ENCODE measurements at places on chromosomes 12 and 14. TPM values are rescaled to one million over a fixed set of nuclear protein-coding genes. Genes with fewer than 3 reads are reported as not detected.
A peak's percentile ranks its signal among the peaks of the same experiment; 100 is the strongest.

DNA sequence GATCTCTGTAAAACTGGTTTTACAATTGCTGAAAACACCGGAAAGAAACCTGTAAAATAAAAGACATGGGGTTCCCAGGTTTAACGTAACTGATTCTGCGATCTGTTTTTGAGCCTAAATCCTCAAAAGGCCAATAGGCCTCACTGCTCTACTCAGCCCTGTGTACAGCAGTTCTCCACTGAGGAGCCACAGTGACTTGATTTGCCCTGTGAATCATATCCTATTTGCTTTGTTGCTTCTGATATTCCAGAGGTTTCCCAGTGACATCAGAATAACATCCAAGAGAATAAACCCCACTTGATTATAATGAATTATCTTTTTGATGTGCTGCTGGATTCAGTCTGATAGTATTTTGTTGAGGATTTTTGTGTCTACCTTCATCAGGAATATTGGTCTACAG is 27.5 kb downstream of the MDM1 start:
- no peak for DNase-seq

DNA sequence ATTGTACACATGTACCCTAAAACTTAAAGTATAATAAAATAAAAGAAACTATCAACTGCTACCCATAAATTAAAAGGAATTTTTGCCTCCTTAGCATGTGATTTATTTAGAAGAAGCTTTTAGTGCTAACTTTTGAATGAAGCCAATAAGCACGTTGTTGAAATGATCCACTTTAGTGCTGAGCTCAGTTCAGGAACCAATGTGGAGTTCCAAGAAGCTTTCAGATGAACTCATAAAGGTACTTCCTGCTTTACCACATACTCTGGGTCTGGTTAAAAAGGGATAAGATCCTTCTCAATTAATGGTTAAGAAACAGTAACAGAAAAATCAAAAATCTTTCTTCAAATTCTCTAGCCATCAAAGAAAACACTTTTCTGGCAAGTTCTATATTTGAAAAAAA is 39.4 kb downstream of the TMTC1 start:
- DNase-seq, result no peak

GRCh38 chr12:49121047-49121696 is 10.0 kb downstream of the TUBA1B start:
- DNase-seq, result no peak

- no peak for DNase-seq
Observed at GRCh38 chr12:100445081-100445481, 28.6 kb upstream of the NR1H4 start.

CPNE6 gene
- not detected for total RNA-seq

CLEC12A gene
- 0.60 TPM for total RNA-seq

KCNMB4 gene
- 0.33 TPM for total RNA-seq

GRCh38 chr12:13099066-13099843 is 4.2 kb downstream of the GSG1 start:
- DNase-seq, result no peak

DNA sequence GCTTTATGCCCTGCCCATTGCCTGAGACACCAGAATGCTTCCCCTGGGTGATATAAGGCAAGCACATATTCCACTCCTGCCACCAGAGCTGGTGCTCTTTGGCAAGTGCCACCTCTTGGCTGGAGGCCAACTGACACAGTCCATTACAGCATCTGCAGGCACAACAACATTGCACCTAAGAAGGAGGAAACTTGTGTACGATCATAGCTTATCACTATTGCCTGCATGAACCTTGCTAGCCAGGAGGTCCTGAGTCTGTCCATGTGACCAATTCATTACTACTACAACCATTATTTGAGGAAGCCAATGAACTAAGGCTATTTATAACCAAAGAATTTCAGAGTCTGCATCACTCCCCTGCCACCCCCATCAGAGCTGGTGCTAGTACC is 119.8 kb upstream of the SCAF11 start:
- no peak for DNase-seq

- DNase-seq, result no peak
Observed at GRCh38 chr14:95877633-95878032, 1.0 kb downstream of the TUNAR start.

- no peak for DNase-seq
Observed at GRCh38 chr12:68608191-68608590, 2.5 kb upstream of the RAP1B start.

GRCh38 chr12:64099397-64099796 is 122.7 kb downstream of the KICS2 start:
- DNase-seq, result no peak

DNA sequence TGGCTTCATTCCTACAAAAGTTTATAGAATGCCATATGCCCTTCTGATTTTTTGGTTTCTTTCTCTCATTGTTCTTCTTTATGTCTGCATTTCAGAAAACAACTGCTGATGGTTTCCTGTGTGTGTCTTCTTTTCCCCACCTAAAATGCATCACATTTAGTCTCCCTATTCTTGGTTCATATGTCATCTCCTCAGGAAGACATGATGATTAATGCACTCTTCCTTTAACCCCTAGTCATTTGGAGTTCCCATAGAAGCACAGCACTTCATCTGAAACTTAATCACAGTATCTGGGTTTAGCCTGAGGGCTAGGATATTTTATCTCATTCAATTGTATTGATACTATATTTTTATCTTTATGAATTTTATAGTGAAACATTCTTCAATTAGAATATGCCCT is 21.5 kb downstream of the GNPNAT1 start:
- no peak for DNase-seq

USP44 gene
- total RNA-seq, result 1.5 TPM

DNA sequence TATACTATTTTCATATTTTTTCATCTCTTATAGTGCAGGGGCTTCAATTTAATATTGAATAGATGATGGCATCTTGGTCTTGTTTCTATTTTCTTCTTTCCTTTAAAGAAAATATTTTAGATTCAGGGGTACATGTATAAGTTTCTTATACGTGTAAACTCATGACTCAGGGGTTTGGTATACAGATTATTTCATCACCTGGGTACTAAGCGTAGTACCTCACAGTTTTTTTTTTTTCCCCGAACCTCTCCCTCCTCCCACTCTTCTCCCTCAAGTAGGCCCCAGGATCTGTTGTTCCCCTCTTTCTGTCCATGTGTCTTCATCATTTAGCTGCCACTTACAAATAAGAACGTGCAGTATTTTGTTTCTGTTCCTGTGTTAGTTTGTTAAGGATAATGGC is 172.6 kb downstream of the TMTC3 start:
- DNase-seq, result no peak

- DNase-seq, result peak; percentile 6
Observed at GRCh38 chr12:34403706-34404376, 381.5 kb downstream of the ALG10 start.

POP5 gene
- total RNA-seq, result 37.6 TPM

DNA sequence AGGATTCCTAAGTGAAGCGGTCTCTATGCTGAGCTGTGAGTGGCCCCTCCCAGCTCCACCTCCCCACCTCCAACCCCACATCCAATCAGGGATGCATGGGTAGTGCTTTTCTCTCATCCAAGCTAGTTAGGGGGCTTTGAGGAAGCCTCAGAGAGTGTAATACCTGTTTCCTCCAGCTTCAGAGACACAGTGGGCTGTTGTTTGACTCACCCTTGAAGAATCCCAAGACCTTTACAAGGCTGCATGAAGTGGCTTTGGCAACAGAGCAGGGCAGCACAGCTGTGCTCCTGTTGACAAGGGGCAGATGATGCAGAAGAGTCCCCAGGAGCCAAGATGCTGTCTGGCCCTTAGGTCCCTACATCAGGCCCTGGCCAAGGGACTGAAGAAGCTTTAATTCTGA is 27.1 kb upstream of the CLMN start:
- no peak for DNase-seq

All from activated CD4-positive, alpha-beta memory T cell treated with anti-CD3 and anti-CD28 coated beads, Interleukin-2, amount 10 ng/mL, durations not matched to agents 7 days and 5 days (primary cell).